ENCODE measurements at places on chromosomes 7 and 10.

DNA sequence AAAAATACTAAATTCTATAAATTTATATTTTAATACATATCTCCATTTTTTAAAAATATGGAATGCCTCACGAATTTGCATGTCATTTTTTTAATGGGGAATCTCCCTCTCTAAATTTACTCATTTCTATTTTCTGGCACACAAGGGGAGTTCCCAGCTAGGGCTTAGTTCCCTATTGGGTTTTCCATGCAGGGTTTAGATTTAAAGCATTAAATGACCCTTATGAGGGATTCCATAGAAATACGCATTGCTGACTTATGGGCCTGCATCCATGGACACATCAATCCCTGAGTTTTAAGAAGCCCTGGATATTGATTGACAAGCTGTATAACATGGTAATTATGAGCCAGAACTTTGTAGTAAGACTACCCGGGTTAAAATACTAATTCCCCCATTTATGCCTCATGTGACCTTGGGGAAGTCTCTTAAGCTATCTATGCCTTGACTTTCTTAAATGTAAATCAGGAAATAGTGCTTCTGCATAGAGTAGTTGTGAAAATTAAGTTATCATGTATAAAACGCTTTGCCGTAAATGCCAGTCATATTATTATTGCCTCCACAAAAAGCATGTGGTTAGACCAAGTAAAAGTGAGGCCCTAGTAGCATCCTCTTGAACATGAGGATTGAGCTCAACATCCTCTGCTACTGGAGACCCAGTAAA, 78.8 kb upstream of the ANKRD1 start:
- no peak for DNase-seq

- no peak for DNase-seq
Observed at GRCh38 chr7:897771-898376, 21.5 kb downstream of the GET4 start.

DNA sequence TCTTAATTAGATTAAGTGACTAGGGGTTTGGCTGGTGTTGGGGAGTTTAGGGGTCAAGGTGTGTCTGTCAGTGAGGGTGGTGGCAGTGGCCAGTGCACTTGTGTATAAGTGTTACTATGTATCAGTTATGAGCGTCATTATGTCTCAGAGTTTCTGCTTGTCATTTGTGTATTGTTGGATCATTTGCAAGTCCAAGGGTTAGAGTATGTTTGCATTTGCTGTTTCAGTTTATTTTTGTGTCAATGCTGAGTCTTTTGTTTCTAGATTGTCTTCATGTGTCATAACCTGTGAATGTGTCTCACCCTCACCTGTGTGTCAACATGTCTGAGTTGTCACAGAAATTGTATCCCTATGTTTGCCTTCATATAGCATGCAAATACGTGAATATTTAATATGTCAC, 97.5 kb upstream of the PAX2 start:
- DNase-seq = no peak

DNA sequence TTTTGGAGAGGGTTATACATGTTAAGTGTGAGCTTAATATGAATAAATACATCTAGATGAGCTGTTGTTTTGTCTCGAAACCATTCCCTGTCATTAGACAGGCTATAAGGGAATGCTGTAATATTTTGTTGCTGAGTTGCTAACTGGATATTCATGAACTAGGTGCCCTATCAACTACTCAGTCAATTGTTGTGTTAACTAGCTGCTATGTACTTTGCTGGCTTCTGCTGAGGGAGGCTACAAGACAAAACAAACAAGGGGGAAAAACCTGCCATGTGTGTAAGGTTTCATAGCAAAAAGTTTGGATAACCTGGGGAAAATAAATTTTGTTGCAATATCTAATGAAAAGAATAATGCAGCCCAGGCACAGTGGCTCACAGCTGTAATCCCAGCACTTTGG, 110.4 kb downstream of the CSTF2T start:
- DNase-seq = no peak

DNA sequence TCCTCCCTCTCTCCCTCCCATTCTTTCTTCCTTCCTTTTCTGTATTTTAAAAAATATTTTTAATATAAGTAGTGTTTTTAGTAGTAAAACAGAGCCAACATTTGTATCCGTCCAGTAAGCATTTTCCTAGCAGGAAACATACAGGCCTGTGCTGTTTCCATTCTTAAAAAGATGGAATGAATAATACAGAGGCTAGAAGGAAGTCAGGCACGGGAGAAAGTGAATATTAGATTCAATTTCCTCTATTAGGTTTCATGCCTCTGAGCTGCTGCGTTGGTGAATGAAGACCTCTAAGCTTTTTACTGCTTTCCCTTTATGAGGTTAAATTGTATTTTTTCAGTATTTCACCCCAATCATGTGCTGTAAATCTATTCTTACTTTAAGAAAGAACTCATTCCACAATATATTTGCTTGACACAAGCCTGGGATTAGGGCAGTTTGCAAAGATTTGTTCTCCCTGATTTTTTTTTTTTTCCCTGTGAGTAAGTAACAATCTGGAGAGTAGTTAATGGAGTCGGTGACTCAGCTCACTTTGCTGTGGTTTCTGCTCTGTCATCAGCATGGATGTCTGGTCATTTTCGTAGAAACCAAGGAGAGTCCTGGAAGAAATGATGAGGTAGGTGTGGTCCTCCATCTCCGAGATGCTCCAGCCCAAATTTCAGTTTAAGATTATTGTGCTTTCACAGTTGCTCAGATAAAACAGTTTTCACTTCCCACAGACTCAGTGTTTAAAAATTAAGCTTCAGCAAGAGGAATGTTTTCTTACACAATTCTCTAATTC, 76.1 kb upstream of the PITRM1 start:
- DNase-seq = no peak

- no peak for DNase-seq
Observed at GRCh38 chr10:45454859-45455258, 80.8 kb downstream of the ALOX5 start.

All from activated T-cell treated with anti-CD3 and anti-CD28 coated beads, Interleukin-2, amount 50 U/mL, for 48 hours (primary cell).